Forelimb muscle (tissue), 1 donor: ENCODE measurements at places on chromosomes 3 and 15.

- DNase-seq, result no peak
Measured at GRCh38 chr15:70636540-70637165, 126.7 kb downstream of the UACA start.

- DNase-seq, result no peak
Measured at GRCh38 chr3:46442576-46443530, 21.9 kb downstream of the LTF start.

DNA sequence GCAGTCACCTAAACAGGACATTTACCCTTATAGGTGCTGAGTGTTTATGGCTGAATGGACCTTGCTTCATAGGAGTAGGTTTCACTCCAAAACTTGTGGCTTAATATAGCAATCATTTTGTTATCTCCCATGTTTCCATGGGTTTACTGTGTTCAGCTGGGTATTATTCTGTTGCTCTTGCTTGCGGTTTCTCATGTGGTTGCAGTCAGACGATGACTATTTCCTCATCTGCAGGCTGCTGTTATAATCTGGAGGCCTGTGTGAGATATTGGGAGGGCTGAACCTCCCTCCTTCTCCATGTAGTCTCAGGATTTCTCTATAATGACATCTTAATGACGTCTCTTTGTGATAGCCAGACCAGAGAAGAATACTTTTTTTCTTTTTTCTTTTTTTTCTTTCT, 98.1 kb downstream of the ZPLD1 start:
- DNase-seq, result no peak

GRCh38 chr15:77874063-77874462, 203.4 kb downstream of the TBC1D2B start:
- DNase-seq, result no peak

DNA sequence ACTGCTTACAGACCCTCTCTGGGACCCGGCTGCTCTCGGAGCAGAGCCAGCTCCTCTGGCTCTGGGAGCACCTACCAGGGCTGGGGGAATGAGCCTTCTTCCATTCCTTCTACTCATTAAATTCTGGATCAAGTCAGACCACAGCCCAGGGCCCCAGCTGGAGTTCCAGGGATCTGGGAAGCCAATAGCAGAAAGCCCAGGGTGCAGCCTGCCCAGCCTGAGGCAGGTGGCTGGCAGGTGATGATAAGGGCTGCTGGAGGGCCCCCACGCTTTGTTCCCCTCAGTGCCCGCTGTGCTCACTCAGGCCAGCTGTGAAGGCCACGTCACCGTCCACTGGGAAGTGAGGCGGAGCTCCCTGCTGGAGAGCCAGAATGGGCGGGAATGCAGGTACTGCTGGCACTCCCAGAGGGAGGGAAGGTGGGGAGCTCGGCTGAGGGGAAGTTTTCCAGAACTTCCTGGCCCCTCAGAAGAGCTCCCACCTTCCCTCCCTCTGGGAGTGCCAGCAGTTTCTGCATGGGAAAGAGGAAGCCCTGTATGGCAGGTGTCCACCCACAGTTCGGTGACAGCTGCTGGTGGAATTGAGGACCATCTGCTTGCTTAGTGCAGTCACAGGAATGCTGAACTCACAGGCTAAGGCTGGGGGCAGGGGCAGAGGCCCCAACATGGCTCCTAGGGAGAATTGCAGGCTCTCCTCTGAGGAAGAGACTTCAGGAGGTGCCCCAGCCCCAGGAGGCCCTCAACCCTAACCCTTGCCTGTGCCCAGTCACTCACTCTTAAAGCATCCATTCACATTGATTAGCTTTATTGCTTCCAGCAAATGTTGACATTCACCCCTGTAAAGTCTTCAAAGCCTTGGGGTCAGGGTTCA, 12.6 kb upstream of the RTP3 start:
- DNase-seq, result no peak

DNA sequence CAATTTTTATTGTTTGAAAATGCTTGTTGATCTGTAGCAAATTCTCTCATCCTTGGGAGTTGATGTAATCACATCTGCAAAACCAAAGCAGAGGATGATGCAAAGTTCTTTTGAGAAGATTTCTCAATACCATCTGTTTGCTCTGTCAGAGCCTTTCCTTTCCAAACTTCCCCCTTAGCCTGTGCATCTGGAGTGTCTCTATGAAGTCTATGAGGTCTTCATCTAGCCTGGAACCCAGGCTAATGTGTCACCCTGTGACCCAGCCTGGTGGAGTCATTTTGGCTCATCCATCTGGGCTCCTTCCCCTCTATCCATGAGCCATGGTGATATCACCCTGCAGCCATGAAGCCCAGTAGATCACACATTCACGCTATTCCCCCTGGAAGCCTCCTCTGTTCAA, 123.2 kb upstream of the SLC7A14 start:
- DNase-seq, result no peak

DNA sequence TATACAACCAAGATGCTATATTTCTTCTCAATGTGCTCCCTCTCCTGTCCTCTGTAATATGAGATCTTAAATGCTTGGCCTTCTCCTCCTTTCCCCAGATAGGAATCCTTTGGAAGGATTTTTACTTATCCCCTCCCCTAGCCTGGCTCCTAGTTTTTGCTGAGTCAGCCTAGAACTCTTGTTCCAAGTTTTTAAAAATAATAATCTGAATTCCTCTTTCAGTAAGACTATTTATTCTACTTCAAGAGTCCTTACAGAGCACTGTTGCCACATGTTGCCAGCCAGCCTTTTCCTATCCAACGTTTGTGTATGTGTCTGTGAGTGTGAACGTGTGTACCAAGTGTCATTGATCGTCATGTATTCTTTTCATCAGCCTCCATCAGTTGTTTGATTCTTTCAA, 11.0 kb upstream of the KCNMB2 start:
- DNase-seq, result no peak

DNA sequence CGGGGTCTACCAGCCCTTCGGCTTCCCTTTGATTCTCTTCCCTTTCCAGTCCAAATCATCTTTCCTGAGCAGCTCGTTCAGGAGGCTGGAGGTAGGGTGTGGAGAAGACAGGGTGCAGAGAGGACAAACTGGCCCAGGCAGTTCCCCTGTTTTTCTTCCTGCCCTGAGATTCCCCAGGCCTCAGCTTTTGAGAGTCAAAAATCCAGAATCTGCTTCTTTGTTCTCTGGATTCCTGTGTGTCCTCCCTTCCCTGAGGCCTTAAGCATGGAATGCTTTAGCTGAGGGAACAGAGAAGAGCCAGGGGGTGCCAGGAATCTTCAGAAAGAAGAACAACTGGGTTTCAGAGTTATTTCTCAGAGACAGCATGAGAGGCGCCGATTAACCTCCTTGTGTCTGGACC, 26.7 kb upstream of the LRTM1 start:
- no peak for DNase-seq

GRCh38 chr15:44468709-44469385, 41.4 kb downstream of the CTDSPL2 start:
- DNase-seq, result no peak

- no peak for DNase-seq
Measured at GRCh38 chr3:192772240-192772894, 45.0 kb upstream of the FGF12 start.

- DNase-seq, result no peak
Measured at GRCh38 chr15:71054286-71054952, 60.9 kb upstream of the THSD4 start.

DNA sequence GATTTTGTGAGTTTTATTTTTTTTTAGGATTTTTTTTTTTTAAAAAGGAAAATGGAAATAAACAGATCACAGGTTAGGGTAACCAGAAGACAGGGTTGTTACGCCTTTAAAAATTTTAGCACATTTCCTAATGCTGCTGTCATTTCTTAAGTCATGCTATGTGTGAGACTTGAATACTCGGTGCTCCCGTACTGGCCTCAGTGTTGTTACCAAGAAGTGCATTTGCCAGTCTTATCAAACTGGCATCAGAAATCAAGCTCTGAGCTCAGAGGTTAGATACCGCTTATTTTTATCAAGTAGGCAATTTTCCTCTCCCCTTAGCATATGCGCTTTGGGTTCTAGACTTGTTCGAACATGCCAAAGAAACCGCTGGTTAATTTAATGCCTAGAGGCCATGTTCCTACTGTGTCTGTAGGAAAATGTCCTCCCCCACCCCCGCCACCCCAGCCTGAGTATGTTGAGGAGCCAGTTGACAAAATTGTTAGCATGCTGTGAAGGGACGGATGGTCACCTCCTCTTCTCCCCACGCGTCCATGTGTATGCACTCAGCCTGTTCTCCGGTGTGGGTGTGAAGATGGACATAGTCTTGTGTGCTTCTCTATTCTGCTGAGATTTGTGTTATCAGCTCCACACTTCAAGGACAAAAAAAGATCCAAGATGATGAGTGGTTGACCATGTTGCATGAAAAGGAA, 88.9 kb downstream of the ITPR1 start:
- DNase-seq, result no peak

DNA sequence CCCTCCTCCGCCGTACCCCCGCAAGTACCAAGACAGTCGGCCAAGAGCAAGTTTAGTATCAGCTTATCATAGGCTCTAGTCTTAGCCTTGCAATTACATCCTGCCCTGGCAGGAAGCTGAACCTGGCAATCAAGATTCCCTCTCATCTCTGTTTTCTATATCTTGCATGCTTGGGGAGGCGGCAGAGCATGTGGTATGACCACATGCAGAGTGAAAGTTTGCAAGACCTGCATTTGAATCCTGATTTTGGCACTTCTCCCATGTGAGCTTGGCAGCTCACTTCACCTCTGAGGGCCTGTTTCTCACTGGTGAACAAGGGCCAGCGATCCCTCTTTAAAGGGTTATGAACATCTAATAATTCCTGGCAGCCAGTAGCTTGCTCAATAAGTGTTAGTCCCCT, 106.1 kb upstream of the FRMD4B start:
- DNase-seq, result no peak

- no peak for DNase-seq
Measured at GRCh38 chr3:97612632-97613031, 151.9 kb upstream of the ARL6 start.

DNA sequence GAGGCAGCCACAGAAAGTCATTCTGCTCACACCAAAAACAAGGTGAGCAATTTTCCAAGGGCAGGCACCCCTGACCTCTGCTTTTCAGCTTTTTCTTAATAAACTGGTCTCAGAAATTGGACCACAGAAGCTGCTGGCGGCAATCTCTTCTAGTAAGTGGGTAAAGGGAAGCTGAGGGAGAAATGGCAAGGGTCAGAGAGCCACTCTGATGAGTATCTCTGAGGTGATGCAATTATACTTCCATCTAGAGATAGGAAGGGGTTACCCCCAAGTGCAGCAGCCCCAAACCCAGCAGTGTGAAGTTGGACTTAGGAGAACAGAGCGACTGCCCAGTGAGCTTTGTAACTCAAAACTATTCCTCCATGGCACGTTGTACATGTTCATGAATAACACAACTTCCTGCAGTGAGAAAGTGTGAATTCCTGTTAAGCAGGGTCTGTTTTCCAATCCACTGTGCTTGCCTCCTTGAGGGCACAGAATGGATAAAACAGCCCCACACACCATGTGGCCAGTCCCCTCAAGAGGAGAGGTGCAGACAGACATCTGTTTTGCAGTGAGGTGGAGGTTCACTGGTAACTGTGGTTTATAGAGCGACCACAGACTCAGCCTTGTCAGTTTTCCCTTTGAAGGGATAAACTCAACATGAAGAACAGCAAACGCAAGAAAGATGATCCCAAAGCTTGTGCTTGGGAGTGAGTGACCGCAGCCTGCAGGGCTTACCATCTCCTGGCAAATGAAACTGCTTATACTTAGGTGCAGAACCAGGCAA, 683.4 kb upstream of the CFAP20DC start:
- no peak for DNase-seq

- no peak for DNase-seq
Measured at GRCh38 chr3:176401211-176401610, 796.1 kb downstream of the TBL1XR1 start.

GRCh38 chr15:59644756-59645155, 12.6 kb downstream of the GTF2A2 start:
- no peak for DNase-seq

DNA sequence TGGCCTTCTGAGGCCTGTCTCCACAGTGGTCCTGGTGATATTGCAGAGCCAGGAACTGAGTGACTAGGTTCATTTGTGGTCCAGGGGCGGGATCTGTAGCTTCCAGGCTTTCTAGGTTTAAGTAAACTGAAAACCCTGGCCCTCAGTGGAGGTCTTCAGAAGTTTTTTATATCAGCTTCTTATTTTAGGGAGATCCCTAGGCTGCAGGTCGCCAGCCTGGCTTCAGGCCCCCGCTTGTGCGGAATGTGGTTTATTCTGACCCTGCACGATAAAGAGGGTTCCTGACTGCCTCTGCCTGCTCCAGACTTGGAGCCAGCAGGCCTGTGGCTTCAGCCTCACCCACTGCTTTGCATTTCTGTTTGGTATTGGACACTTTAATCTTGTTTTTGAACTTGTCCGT, 133.9 kb upstream of the PLXNA1 start:
- DNase-seq, result no peak

DNA sequence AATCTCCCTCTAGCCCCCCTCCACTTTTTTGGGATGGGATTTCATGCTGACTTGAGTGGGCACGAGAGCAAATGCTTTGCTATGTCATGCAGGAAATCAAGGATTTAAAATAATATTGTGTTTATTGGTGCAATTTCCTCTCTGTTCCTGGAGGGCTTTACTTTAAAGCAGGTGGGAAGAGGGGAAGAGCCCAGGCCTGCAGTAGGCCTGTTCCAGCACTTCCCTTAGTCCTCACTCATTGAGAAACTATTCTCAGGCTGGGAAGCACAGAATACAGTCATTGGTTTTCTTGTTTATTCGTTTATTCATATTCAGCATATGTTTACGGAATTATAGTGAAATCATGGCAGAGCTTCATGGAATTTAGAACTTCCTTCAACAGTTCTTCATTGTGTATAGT, 41.7 kb upstream of the SPSB4 start:
- DNase-seq, result no peak

DNA sequence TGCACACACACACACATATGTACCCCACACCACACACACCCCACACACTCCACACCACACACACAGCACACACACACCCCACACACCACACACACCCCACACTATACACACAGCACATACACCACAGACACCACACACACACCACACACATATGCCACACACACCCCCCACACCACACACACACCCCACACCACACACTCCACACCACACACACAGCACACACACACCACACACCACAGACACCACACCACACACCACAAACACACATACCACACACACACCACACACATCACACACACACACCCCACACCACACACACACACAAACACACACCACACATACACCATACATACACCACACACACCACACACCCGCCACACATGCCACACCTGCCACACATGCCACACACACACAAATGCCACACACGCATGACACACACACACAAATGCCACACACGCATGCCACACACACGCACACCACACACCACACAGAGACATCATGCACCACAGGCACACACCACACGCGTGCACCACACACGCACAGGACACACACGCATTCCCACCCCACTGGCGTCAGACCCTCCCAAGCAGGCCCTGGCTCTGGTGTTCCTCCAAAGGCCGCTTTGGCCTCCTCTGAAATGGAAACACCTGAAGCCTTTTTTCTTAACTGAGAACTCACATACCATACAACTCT, 15.7 kb downstream of the CHST13 start:
- no peak for DNase-seq
